ENCODE measurements at places on chromosomes 3 and 15. TPM values are rescaled to one million over a fixed set of nuclear protein-coding genes. Genes with fewer than 3 reads are reported as not detected.

DNA sequence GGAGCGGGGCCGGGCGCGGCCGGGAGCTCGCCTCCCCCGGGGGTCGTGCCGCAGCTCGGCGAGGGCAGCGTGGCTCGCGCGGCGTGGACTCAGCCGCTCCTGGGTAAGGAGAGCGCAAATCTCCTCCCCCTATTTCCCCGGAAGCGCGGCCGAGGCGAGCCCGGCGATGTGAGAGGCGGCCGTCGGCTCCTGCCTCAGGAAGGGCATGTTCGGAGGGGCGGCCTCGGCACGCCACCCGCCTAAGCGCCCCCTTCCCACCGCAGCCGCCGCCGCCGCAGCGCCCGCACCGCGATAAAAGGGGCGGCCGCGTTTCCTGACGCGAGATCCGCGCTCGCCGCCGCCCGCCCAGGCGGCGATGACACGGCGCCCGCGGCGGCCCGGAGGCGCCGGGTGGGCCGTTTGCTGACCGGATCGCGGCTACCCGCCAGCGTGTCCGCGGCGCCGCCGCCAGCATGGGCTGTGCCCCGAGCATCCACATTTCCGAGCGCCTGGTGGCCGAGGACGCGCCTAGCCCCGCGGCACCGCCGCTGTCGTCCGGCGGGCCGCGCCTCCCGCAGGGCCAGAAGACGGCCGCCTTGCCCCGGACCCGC lies at the start of gene PDE8A:
PDE8A (plus strand) TSS at position 146 of the 590 bp plus-strand sequence; CDS start at position 453, 307 bp downstream.
- peaks cover 11% of the 10 kb centered on the region for H3K4me1 ChIP-seq
- no peaks in the 10 kb centered on the region for H3K36me3 ChIP-seq
- peak within 1 kb of the TSS; percentile 93 for H3K27ac ChIP-seq

GRCh38 chr3:154111365-154111935 lies 9.7 kb upstream of the ARHGEF26 start:
- H3K27me3 ChIP-seq = peaks cover 5% of the 10 kb centered on the region
- H3K27ac ChIP-seq = no peak overlapping the region
- DNase-seq = no peak
- H3K4me1 ChIP-seq = no peaks in the 10 kb centered on the region

DNA sequence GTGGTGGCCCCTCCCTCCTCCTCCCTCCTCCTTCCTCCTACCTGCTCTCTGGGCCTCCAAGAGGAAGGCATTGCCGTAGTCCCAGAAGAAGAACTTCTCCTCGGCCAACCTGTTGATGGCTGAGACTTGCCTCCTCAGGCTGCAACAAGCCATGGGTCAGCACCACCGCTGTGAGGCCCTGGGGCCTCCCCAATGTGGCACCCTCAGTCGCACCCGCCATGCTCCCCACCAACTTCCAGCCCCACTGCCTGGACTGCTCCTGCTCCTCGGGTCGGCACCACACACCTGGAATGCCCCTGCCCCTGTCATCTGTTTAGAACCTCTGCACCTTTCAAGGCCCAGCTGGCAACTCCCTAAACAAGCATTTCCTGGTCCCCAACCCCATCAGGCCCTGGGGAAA lies 17.6 kb downstream of the UROC1 start:
- H3K27ac ChIP-seq = no peak overlapping the region
- H3K36me3 ChIP-seq = no peaks in the 10 kb centered on the region
- no peak overlapping the region for H3K4me3 ChIP-seq
- H3K4me1 ChIP-seq = no peaks in the 10 kb centered on the region
- no peak for DNase-seq

DNA sequence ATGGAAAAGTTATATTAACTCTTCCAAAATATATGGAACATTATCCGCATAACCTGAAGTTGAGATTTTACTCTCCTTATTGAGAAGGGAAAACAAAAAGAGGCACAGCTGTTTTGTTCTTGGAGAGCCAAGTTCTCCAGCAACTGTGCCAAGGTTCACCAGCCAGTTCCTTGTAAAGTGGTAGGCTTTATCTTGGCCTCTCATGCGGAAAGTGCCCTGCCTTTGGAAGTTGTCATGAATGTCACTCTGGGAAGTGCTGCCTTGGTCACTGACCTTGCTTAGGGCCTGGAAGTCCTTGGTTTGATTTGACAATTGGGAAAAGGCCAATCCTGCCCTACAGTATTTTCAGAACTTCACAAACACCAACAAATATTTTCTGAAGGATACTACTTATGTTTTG lies 44.2 kb upstream of the THRB start:
- H3K4me3 ChIP-seq = no peak overlapping the region
- DNase-seq = no peak
- no peaks in the 10 kb centered on the region for H3K27me3 ChIP-seq
- no peaks in the 10 kb centered on the region for H3K4me1 ChIP-seq
- no peaks in the 10 kb centered on the region for H3K36me3 ChIP-seq
- H3K27ac ChIP-seq = no peak overlapping the region

- no peak for DNase-seq
- H3K27me3 ChIP-seq = no peaks in the 10 kb centered on the region
- no peaks in the 10 kb centered on the region for H3K36me3 ChIP-seq
- H3K4me3 ChIP-seq = no peak overlapping the region
Measured at GRCh38 chr15:25801586-25802284, 61.4 kb downstream of the ATP10A start.

- DNase-seq = no peak
- H3K4me1 ChIP-seq = no peaks in the 10 kb centered on the region
- no peaks in the 10 kb centered on the region for H3K36me3 ChIP-seq
- no peak overlapping the region for H3K4me3 ChIP-seq
- peaks cover 12% of the 10 kb centered on the region for H3K27me3 ChIP-seq
- no peak overlapping the region for H3K27ac ChIP-seq
Measured at GRCh38 chr15:72813345-72814004, 29.9 kb upstream of the ADPGK start.

DNA sequence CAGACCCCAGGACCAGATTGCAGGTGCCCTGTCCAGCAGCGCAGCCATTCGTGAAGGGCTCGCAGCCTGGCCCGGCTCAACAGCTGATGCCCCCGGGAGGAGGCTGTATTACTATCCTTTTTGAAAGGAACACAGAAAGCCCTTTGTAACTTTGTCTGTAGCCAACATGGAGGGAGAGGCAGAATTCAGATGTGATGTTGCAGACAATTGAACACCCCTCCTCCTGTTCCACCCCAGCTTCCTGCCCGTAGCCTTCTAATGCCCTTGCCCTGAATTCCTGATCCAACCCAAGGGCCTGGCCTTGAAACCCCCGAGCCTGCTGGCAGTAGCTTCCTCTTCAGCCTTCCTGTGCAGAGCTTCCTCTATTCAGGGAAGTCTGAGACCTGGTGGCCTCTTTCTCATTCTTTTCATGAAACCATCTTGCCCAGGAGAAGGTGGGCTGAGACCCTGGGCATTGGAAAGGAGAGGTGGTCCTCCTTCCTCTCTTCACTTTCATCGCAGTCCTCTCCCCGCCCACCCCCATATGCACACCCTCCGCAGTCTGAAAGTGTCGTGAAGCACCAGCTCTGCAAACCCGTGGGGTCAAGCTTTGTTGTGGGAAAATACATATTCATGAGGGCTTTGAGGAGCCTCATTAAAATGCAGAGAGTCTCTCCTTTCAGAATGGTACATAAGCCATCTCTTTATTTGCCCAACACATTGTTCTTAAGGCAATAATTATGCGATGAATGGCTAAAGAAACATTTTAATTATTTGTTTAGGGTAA lies 109.2 kb downstream of the APBA2 start:
- DNase-seq = no peak
- H3K4me1 ChIP-seq = peaks cover 8% of the 10 kb centered on the region
- peaks cover 2% of the 10 kb centered on the region for H3K27me3 ChIP-seq
- H3K27ac ChIP-seq = no peak overlapping the region
- no peaks in the 10 kb centered on the region for H3K36me3 ChIP-seq
- H3K4me3 ChIP-seq = no peak overlapping the region

DNA sequence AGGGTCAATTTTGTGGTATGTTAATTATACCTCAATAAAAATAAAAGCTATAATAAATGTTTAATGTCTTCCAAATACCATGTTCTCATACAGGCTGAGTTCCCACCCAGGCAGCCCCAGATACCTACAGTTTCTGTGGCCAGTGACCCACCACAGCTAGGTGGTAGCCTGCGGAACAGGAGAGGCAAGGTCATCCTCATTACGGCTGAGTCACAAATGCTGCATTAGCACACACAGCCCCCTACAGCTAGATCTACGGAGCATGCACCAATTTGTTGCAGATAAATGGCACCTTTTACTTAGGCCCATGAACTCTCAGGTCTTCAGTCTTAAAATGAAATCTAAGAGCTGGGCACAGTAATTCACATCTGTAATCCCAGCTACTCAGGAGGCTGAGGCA lies 5.1 kb downstream of the SPATA12 start:
- no peak overlapping the region for H3K4me3 ChIP-seq
- no peaks in the 10 kb centered on the region for H3K36me3 ChIP-seq
- H3K4me1 ChIP-seq = peaks cover 36% of the 10 kb centered on the region
- H3K27ac ChIP-seq = no peak overlapping the region
- DNase-seq = peak; percentile 85
- H3K27me3 ChIP-seq = no peaks in the 10 kb centered on the region

DNA sequence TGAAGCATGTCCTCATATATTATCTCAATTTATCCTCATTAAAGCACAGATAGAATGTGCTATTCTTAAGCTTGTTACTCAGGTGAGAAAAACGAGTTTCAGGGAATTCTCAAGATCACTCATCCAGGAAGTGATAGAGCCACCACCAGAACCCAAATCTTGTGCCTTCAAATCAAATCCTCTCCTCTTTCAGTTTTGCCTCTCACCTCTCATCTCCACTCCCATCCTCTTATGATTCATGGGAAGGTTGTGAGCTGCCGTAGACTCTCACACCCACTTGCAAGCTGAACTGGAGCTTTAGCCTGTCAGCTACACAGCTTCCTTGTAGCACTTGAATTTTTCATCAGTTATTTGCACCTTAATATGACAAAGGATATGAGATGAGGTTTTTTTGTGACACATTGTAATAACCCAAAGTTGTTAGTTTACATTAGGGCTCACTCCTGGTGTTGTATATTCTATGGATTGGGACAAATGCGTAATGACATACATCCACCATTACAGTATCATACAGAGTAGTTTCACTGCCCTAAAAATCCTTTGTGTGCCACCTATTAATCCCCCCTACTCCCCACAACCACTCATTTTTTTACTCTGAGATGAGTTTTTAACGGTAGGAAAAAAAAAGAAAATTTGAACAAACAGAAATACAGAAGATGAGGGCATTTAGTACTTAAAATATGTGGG lies 25.7 kb downstream of the GPR15 start:
- peaks cover 4% of the 10 kb centered on the region for H3K27me3 ChIP-seq
- H3K4me3 ChIP-seq = no peak overlapping the region
- H3K36me3 ChIP-seq = no peaks in the 10 kb centered on the region
- H3K27ac ChIP-seq = peak overlapping the region; percentile 23
- no peak for DNase-seq
- H3K4me1 ChIP-seq = no peaks in the 10 kb centered on the region

GRCh38 chr3:42001777-42002176 lies 39.9 kb upstream of the ULK4 start:
- no peaks in the 10 kb centered on the region for H3K36me3 ChIP-seq
- no peak overlapping the region for H3K4me3 ChIP-seq
- no peak for DNase-seq
- no peak overlapping the region for H3K27ac ChIP-seq
- no peaks in the 10 kb centered on the region for H3K4me1 ChIP-seq

CIDEC gene
- not detected for total RNA-seq

DNA sequence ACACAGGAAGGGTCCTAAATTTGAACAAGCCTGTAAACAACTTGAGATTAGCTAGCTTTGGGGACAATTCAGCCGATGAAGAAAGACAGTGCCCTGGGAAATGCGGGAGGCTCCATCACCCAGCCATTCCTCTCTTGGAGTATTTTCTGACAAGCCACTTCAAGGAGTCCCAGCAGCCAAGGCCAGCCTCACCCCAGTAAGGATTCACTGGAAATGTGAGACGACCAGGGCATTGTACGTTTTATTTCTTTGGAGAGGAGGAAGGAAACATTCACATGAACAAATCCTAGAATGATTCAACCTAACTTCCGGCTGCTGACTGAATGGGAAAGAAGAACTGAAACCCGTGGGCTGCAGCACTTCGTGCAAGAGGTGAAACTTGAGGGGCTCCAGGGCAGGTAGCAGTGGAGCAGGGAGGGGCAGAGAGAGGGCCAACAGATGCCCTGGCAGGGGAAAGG lies 116.4 kb upstream of the ARHGEF3 start:
- H3K36me3 ChIP-seq = no peaks in the 10 kb centered on the region
- no peak for DNase-seq
- H3K4me1 ChIP-seq = peaks cover 3% of the 10 kb centered on the region
- peaks cover 2% of the 10 kb centered on the region for H3K27me3 ChIP-seq

GRCh38 chr3:146780251-146780650 lies 175.1 kb upstream of the PLSCR5 start:
- no peaks in the 10 kb centered on the region for H3K36me3 ChIP-seq
- no peak for DNase-seq
- no peak overlapping the region for H3K4me3 ChIP-seq
- no peaks in the 10 kb centered on the region for H3K4me1 ChIP-seq
- H3K27me3 ChIP-seq = no peaks in the 10 kb centered on the region

Measured in astrocyte (in vitro differentiated cells and primary cell).